ENCODE measurements at places on chromosomes 5 and 9.
A peak's percentile ranks its signal among the peaks of the same experiment; 100 is the strongest.

DNA sequence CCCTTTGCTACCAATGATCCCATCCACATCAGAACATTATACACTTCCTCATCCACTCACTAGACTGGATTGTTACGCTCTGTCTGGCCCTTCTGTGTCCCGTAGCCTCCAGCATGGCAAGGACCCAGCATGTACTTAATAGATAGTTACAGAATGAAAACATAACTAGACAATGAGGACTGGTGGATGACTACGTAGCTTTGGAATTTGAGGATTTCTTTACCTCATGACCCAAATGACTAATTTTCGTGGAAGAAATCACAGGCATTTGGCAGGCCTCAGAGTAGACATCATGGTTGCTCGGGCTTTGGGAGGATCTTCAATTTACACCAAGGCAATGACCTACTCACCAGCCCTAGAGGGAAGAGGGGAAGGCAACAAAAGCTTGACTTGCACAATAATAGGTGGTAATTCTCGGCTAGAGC, 299.8 kb downstream of the TLE1 start:
- DNase-seq = no peak

DNA sequence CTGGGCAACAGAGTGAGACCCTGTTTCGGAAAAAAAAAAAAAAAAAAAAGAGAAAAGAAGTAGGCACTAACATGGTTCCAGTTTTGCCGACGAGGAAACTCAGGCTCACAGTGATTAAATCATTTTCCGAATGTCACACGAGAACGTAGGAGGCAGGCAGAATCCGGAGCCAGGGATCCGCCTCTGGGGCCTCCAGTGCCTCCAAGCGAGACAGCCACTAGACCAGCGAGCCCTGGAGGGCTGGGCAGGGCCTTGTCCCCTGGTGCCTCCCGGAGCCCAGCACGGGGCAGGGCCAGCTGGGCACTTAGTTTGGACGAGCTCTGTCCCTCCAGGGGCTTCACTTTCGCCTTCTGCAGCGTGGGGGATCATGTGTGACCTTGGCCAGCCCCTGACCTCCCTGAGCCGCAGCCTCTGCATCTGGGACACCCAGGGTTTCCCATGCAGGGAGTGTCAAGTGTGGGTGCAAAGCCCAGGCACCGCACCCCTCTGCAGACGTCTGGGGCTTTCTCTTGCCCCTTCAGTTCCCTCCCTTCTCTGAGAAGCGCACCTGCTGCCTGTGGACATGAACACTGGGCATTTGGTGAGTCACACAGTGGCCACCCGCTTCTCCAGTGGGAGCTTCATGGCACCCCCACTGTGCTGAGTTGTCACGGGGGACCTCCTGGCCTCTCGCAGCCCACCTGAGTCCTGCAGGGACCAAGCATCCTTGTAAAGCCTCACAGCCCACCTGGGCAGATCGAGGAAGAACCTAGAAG, 80.3 kb downstream of the RXRA start:
- DNase-seq = no peak

GRCh38 chr5:83548581-83548980, 77.0 kb downstream of the VCAN start:
- DNase-seq = no peak

DNA sequence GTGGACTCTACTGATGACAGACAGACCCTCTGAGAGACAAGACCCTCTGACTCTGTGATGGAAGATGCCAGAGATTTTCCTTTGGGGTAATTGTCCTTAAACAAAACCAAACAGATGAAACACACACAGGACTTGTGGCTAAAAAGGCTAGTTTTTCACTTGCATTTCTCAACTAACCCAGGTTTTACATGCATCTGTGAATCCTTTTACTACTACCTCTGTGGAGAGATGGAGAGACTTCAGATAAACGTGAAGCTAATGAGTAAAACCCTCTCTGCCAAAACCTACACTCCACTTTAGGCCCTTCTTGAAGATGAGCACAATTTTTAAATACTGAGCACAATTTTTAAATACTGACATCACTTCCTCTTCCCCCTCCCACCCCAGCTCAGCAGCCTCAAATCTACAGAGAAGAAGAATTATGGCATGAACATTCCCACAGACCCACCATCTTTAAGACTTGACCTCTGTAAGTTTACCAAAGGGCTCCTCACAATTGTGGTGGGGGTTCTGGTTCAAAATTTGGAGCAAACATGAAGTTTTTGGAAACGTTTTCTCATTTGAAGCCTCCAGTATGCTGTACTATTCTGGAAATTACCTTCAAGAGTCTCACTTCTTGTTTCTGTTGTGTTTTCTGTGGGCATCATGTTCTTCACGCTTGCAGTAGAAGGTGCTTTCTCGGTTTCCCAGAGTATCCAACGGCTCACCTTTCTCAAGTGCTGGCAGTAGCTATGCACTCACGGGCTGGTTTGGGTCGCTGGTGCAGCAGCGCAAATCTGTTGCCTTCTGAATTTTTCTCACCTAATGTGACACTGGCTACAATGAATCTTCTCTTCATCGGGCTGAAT, 42.7 kb downstream of the ACER2 start:
- DNase-seq = no peak

DNA sequence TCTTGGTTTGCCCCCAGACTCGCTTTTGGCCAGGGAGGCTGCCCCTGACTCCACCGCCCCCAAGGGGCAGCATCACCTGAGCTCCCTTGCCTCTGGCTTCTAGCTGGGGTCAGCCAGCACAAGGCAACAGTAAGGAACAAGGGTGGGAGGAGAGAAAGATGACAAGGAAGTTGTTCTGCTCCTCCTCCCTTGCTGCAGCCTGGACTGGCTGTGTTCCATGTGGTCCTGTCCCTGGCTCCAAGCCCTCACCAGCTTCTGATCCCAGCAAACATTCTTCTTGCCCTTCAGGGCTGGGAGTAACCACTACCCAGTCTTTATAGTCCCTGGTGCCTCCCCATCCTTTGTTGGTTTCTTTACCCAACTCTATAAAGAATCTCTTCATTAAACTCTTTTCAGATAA, 100.3 kb upstream of the SPIN1 start:
- DNase-seq = no peak

DNA sequence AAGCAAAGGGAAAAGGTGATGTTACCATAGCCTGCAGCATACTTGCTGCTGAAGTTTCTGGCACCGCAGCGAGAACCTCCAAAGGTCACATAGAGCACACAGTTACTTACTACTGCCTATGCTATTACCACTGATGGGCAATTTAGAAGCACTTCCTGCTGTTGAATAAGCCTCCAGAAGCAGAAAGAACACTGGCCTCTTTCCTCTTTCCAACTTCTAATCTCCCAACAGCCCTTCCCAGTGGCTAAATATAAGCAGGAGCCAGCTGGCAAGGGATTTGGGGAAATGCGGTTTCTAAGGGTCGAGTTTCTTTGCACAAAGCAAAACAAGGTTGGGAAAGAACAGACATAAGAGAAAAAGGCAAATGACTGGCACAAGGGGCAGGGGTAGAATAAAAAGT, 669.2 kb upstream of the ACO1 start:
- DNase-seq = no peak

GRCh38 chr5:116421080-116421629, 153.5 kb downstream of the SEMA6A start:
- DNase-seq = no peak

DNA sequence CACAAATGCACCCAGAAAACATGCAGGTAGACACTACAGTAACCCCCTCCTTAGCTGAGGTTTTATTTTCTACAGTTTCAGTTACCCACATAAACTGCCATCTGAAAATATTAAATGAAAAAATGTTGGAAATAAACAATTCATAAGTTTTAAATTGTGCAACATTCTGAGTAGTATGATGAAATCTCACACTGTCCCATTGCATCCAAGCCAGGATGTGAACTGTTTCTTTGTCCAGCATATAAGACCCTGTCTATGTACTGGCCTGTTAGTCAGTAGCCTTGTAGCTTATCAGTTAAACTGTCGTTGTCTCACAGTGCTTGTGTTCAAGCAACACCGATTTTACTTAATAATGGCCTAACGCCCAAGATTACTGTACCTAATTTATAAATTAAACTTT, 630.5 kb downstream of the ANXA1 start:
- no peak for DNase-seq

- DNase-seq = no peak
Observed at GRCh38 chr5:134131578-134132350, 17.3 kb downstream of the TCF7 start.

- peak; percentile 46 for DNase-seq
Observed at GRCh38 chr5:174751154-174752000, 27.0 kb downstream of the MSX2 start.

DNA sequence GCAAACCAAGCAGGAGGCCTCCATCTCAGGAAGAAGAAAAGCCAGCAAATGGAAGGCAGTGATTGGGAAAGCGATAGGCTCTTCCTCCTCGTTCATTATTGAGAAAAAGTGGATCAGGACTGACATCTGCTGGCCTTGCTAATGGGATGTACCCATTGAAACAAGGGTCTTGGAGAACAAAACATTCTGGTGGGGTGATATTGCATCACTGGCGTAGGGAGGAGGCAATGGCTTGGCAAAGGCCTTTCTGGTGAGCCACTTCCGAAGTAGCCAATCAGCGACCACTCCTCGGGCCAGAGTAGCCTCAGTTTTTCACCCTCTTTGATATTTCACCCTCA, 86.7 kb upstream of the NFIB start:
- DNase-seq = no peak

DNA sequence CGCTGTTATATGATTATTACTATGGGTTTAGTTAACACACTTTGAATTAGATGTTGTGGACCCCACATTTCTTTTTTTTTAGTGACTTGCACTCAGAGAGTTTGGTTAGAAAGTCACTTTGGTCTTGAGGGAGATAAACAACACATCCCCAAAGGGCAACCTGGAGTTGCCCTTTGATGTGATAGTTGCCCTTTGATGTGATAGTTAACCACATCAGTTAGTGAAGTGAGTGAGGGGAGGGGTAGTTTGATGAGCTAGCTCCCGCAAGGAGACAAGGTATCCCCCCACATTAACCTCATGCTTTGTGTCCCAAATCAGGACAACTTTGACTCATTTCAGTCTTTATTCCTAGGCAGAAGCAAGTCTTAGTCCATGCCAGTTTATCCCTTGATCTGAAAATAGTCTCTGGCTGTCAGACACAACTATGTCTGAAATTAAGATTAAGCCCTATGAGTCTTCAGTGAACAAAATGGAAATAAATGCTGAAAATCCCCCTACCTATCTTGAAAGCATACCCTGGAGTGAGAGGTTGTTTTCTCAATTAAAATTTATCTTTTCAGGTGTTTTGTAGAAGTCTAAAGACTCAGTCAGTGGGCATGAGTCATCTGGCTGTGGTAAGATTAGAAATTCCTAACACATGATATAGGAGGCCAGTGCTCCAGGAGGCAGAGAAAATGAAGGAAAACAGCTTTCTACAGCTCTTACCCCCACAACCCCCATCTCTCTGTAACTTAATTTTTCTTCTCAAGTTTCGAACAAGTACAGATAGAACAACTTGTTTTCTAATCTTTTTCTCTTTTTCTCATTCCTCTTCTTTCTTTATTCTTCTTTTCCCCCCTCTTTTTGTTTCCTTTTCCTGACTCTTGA, 208.9 kb upstream of the DMRTA1 start:
- no peak for DNase-seq

DNA sequence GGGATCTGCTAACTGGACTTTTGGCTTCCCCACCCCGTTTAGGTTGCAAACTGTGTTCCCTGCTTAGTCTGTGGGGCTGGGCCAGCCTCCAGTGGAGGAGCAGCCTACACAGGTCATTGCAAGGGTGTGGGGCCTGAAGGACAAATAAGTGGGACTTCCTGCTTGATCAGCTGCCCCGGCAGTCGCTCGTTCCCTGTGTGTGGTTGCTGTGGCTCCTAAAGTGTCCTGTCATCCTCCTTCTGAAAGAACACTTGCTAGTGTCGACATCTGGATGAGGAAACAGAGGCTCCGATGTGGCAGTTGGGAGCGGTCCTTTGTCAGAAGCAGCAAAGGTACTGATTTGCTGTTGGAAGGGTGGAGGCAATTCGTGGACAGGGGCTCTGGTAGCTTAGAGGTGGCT, 88.9 kb upstream of the TBCA start:
- no peak for DNase-seq

GRCh38 chr5:149432911-149433401, 53.9 kb upstream of the IL17B start:
- DNase-seq = no peak

GRCh38 chr5:116135344-116135743, 50.5 kb downstream of the COMMD10 start:
- no peak for DNase-seq

- no peak for DNase-seq
Observed at GRCh38 chr9:131516100-131516499, 13.4 kb downstream of the POMT1 start.

Data from 8988T (cell line).